NCI-H446 (cell line): ENCODE measurements at places on chromosomes 1 and 21.

GRCh38 chr1:67769633-67770256, 63.5 kb downstream of the GNG12 start:
- DNase-seq, result no peak

- peak; percentile 84 for DNase-seq
These were observed at the start of gene LDLRAP1 for GRCh38 chr1:25543425-25544242. Gene LDLRAP1, plus strand, starts transcription at chr1:25543606. Its CDS starts 93 bp downstream, at chr1:25543699.

- no peak for DNase-seq
These were observed 579.3 kb upstream of the ADGRL4 start for GRCh38 chr1:79585801-79586200.

- peak; percentile 23 for DNase-seq
These were observed 1.5 kb upstream of the PTP4A2 start for GRCh38 chr1:31939484-31940329.

DNA sequence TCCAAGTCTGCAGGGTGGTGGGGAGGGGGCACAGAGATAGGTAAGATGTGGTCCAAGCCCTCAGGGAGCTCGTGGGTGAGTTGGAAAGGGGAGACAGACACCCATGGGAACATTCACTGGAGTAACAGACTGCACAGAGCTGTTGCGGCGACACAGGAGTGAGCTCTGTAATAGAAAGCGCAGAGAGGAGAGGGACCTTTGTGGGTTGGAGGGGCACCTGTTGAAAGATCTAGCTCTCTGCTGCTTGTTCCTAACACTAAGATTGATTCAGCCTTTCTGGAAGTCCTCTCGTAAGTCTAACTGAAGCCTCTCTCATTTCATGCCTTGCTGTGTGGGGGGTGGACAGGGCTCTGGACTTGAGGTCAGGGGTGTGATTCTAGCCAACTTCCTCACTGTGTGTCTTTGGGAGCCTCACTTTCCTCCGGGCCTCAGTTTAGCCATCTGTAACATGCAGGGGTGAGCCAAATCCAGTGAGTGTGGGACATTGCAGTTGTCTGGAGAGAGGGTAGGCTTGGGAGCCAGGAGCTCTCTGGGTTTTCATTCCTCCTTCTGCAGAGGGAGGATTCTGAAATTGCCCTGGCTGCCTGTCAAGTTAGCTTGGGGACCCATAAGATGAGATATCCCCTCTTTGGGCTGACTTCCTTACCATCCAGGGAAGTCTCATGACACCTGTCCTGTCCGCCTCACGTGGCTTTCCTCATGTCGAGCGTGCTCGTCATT, 2.0 kb upstream of the ACOT11 start:
- DNase-seq, result no peak

DNA sequence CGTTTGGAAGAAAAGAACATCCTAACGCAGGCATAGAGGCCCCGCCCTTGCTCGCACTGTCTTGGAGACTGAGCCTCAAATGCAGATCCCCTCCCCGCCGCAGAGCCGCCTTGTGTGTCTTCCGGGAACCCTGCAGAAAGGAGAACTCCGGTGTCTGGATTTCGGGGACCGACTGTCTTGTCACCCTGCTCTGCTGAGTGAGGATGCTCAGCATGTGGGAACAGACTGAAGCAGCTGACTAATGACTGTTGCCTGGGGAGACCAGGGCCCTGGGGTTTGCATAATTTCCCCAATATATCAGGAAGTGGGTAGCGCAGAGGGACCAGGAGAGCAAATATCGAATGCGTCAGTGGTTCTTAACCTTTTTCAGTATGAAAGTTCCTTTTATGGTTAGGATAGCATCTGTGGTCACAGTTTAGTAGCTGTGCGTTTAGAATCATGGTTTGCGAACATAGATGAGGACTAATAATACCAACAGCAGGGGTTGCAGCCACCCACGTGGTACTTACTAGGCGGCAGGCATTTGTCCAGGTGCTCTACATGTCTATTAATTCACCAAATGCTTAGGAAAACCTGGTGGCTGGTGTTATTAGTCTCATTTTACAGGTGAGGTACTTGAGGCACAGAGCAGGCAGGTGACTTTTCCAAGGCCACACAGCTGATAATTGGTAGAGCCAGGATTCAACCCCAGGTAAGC, 14.3 kb downstream of the GPR137B start:
- DNase-seq, result no peak

- no peak for DNase-seq
These were observed 530 bp upstream of the TIPRL start for GRCh38 chr1:168178227-168178637.

GRCh38 chr1:186722711-186723309, 42.6 kb upstream of the PTGS2 start:
- peak; percentile 73 for DNase-seq

GRCh38 chr1:201216395-201217085, 25.9 kb downstream of the IGFN1 start:
- DNase-seq, result no peak

DNA sequence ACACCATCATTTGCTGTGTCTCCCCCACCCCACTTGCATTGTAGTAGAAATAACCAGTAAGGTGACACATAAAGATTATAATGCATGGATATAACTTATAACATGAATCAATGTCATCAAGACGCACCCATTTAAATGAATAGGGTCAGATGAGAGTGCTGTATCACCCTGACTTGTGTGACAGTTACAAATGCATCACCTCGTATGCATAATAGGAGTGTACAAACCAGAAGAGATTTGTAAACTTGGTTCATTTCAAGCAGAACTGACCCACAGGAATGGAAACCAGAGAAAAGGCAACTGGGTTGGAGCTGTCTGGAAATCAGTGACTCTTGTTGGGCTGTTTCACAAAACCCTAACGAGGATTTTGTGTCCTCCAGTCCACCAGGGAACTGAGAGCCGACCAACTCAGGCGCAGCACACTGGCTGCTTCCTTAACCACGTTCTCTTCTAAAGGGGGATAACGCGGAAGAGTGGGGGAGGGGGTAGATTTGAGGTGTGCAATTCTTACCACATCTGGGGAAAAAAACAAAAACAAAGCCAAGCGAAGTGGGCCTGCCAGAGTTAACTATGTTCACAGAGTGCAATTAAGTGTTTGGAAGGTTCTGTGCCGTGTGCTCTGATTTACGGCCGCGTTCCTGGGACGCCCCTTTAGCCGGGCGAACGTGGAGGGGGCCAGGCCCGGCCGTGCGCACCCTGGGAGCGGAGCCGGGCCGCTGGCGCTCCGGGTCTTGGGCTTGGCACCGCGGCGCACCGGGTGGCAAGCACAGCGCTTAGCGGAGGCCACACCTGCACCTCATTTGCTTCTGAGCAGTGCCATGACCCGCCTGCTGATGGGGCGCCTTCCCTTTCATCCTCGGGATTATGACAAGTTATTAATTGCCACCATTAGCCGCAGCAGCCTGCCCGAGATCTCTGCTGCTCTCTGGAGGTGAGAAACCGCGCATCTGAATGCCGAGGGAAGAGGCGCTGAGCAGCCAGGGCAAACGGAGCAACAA, 248.8 kb upstream of the FOXD3 start:
- no peak for DNase-seq

DNA sequence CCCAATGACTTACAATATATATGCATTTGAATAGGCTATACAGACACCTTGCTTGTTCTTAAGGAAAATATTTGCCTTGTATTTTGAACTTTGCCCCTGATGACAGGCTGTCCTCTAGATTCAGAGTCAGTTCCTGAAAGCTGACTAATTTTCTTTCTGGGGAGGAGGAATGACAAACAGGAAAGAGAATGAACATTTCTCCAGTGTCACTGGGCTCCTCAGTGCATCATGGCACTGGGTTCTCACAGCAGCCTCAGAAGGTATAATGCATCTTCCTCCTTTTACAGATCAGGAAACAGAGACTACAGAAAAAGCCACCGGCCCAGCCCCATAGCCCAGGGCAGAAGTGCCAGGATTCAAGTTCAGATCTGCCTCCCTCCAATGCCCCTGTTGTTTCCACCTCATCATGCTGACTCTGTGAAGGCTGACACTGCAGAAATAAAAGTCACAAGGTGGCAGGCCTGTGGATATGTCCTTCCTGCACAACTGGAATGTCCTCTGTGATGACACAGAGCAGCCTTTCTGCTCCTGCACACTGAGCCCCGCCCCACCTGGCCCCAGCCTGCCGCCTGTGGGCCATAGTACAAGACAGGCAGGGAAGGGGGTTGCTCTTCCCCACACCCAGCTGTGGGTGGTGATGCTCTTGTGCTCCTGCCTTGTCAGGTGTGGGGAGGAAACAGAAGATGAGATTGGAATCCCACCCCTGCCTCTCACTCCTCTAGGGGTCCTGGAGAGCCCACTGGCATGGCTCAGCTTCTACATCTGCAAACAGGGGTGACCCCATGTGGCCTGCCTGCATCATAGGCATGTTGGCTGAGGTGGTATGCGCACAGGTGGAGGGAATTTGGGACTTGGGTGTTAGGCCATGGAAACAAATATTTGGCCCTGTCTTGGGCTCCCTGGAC, 6.4 kb downstream of the TTC22 start:
- DNase-seq, result no peak

- no peak for DNase-seq
These were observed 167.4 kb upstream of the NFIA start for GRCh38 chr1:60914982-60915381.

DNA sequence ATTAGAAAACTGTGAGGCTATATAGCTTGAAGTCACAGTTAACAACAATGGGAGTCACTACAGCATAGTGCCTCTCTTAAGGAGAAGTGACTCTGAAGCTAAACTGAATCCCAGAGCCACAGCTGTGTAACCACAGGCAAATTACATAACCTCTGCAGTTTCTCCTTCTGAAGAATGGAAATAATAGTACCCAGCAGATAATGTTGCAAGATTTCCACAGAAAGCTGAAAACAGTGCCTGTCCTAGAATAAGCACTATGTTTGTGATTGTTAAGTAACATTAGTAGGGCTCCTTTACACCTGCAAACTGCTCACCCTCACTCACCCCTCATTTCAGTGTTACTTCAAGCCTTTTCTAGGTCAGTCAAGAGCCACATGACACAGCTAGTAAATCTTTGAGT, 886.7 kb downstream of the PLA2G4A start:
- no peak for DNase-seq

GRCh38 chr1:167064621-167065020, 25.6 kb downstream of the GPA33 start:
- DNase-seq, result no peak

GRCh38 chr1:165863346-165863745, 35.9 kb downstream of the UCK2 start:
- DNase-seq, result no peak

DNA sequence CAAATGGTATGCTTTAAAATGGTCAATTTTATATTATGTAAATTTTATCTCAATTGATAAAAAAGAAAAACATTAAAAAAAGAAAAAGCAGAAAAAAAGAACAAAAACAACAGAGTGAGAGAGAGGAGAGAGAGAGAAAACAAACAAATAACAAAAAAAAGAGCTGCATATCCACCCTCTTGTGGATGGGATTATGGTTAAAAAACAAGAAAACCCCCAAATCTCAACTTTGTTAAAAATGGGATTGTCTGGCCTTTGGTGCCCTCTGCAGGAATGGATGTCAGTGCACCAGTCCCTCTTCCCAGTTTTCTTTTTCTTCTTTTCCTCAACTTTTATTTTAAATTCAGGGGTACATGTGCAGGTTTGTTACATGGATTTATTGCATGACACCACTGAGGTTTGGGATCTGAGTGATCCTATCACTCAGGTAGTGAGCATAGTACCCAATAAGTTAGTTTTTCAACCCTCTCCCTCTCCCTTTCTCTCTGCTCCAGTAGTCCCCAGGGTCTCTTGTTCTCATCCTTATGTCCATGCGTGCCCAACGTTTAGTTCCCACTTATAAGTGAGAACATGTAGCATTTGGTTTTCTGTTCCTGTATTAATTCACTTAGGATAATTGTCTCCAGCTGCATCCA, 28.1 kb downstream of the RNF187 start:
- DNase-seq, result peak; percentile 52

DNA sequence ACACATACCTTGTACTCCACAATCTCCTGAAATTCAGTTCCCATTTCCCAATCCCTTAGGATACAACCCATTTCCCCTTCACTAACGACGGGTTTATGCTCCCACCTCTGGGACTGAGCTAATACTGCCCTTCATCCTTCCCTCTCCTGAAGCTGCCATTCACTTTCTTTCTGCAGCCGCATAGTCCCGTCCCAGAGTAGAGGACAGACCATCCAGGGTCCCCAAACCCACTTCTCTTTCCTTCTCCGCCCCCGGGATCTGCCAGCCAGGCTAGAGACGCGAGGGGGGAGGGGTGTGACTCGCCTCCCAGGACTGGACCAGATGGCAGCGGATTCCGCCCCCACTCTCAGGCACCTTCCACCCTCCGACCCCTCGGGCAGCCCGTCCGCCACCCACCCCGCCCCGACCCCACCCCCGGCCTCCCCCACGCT, 679 bp downstream of the ABL2 start:
- peak; percentile 36 for DNase-seq

GRCh38 chr1:244044423-244044822, 6.7 kb upstream of the ZBTB18 start:
- no peak for DNase-seq

GRCh38 chr1:29801561-29801973, 565.2 kb downstream of the PTPRU start:
- no peak for DNase-seq

DNA sequence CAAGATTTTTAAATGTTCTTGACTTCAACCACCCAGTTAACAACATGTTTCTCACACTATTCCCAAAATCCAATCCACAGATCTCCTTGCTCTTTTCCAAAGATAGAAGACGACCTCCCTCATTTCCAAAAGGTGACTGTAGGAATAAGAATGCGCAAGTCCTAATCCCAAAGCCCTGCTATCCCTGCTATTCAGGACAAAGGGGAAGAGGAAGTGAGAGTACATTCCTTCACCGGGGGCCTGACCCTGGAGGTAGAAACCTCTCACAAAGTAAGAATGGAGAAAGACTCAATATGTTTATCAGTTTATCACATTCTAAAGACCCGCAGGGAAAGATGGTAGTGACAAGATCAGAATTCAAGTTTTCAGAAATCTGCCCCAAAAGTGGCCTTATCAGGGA, 55.7 kb downstream of the PLEKHA6 start:
- no peak for DNase-seq

- DNase-seq, result no peak
These were observed 57.7 kb upstream of the COA6 start for GRCh38 chr1:234315588-234315987.

DNA sequence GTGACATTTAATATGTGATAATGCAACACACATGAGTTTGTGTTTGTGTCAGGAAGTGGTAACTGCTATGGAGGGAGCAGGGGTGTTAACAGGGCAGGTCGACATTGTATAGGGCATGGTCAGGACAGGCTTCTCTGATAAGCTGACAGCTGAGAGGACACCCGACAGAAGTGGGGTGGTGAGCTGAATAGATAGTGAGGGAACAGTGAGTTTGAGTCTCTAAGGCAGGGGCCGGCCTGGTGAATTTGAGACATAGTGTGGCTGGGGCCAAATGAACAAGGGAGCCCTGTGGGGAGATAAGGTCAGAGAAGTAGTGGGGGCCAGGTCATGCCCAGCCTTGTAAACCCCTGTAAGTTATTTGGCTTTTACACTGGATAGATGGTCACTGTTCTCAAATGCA, 217.4 kb upstream of the KIAA0040 start:
- DNase-seq, result no peak
